ENCODE measurements at places on chromosomes 5 and 9.

- DNase-seq, result no peak
These were observed 79.6 kb downstream of the WNK2 start for GRCh38 chr9:93263334-93264229.

DNA sequence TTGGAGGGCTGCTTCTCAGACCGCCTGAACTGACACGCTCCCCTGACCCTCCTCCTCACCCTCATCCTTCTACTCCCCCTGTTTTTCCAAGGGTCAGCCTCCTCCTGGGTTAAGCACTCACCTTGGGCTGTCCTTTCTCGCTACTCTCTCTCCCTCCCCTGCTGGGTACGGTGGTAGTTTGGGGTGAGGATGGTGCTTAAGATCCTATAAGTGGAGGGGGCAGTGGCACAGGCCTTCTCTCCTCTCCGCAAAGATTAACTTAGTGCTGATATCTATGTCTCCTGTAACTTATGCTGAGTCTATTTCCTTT is 159.7 kb downstream of the SNCAIP start:
- no peak for DNase-seq

- DNase-seq, result no peak
These were observed 534.8 kb downstream of the PSAT1 start for GRCh38 chr9:78831726-78832125.

DNA sequence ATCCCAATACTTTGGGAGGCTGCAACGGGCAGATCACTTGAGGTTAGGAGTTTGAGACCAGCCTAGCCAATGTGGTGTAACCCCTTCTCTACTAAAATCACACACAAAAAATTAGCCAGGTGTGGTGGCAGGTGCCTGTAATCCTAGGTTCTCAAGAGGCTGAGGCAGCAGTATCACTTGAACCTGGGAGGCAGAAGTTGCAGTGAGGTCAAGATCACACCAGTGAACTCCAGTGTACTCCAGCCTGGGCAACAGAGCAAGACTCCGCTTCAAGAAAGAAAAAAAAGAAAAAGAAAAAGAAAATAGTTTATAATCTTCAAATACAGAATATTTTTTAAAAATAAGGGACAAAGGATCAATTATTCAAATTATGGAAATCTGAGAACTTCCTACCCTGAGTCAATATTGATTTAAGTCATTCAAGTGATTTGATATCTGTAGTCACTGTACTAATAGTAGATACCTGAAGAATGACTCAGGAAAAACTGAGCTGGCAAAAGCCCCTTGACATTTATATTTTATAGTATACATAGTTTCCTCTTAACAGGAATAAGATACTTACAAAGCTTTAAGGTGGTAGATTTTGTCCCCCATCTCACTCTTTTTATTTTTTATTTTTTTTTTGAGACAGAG is 61.8 kb downstream of the PTBP3 start:
- no peak for DNase-seq

GRCh38 chr9:95852059-95853032 is 23.1 kb upstream of the ERCC6L2 start:
- no peak for DNase-seq

DNA sequence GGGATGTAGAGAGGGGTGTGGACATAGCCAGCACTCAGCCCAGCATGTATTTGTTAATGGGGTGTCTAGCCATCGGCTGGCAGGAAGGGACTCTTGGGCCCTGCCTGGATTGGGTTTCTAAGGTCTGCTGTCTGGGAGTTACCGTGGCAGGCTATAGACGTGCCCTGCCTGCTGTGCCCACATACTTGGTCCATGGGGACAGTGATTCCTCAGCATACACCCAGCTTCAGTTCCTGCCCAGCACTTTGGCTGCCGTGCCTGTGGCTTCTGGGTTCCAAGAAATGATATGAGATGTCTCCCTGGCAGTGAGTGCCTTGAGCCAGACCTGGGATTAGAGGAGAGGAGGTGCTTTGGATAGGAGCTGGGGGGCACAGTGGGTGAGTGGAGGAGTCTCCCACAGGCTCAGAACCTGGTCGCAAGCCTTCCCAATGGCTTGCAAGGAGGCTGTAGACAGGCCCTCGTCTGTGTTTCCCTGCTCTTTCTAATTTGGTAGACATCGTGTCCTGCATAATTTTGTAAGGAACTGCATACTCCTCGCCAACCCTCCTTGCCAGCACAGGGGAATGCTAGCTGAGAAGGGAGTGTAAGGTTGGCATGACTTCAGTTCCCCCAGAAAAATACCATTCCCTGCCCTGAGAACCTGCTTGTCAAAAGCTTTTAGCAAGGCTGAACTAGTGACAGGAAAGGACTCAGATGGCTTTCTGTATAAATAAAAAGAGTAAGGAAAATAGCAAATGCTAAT is 287.9 kb downstream of the ZSWIM6 start:
- no peak for DNase-seq

GRCh38 chr9:94817291-94818177 is 91.0 kb downstream of the AOPEP start:
- no peak for DNase-seq

- no peak for DNase-seq
These were observed 63.2 kb upstream of the FSTL4 start for GRCh38 chr5:133675376-133676154.

DNA sequence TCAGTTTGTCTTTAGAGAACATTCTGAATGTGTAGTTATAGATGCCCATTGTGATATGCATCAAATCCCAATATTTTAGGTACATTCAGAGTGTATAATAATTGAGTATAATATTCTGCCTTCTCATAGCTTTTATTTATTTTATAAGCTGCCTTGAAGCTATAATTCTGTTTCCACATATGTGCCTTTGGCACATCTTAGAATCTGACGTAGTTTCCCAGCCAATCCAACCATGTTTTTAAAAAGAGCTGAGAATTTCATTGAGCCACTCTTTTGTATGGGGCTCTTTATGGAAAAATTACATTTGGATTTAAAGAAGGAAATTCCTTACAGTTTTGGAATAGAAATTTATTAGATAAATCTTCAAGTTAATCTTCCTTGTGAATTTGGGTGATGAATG is 65.4 kb downstream of the ADCY2 start:
- DNase-seq, result no peak

DNA sequence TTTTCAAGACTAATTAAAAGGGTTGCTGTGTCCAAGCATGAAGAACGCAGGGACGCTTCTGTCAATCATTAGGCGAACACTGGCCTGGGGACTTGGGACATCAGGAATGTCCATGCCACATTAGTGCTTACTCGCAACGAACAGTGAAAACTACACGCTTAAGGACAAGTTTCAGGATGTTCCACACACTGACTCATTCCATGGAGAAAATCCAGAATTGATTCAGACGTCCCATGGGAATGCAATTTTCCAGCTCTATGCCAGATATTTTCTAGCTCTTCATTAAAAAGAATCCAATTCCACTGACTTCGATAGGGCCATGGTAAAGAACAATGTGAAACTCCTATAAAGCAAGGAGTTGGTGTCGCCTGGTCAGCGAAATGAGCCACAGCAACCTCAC is 98.2 kb downstream of the CAMSAP1 start:
- no peak for DNase-seq

GRCh38 chr5:128920345-128921215 is 44.7 kb upstream of the SLC27A6 start:
- DNase-seq, result no peak

- no peak for DNase-seq
These were observed 2.8 kb upstream of the NKX2-5 start for GRCh38 chr5:173237875-173238220.

DNA sequence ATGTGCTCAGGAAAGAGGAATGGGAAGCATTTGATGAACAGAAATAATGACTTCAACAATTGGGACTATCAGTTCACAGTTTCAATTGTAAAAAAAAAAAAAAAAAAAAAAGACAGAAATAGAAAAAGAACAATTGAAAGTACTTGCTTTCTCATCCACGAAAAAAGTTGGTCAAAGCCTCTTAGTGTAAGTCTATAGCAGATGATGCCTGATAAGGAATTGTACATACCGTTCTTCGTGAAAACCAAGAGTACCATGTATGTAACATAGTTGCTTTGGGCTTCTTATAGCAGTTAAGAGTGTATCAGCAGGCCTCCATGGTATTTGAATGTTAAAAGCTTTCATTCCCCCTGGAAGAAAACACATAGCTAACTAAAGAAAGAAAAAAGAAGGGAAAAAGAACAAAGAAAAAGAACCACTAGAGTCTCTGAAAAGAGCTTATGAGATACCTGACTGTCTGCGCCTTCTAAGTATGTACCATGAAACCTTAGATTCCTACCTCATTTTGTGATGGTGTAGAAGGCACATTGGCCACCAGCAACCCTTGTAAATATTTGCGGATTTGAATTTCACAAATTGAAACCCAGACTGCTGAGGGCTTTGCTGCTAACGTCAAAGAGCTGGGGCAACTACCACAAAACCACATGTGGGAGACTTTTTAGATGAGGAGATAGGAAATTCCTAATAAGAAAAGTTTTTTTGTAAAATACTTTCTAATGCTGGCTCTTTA is 75.2 kb downstream of the TMC1 start:
- DNase-seq, result no peak

GRCh38 chr9:108710424-108710823 is 145.4 kb downstream of the ACTL7B start:
- no peak for DNase-seq

- DNase-seq, result no peak
These were observed 12.9 kb downstream of the ANKRD33B start for GRCh38 chr5:10576790-10577189.

GRCh38 chr5:92559331-92559730 is 1021.7 kb downstream of the NR2F1-AS1 start:
- DNase-seq, result no peak

- no peak for DNase-seq
These were observed 47.8 kb downstream of the PTTG1 start for GRCh38 chr5:160469156-160470144.

GRCh38 chr5:172488221-172488620 is 33.9 kb upstream of the SH3PXD2B start:
- DNase-seq, result no peak

GRCh38 chr5:93193431-93194347 is 387.3 kb downstream of the NR2F1-AS1 start:
- no peak for DNase-seq

GRCh38 chr9:113622600-113623400 is 159.3 kb downstream of the RGS3 start:
- peak; percentile 80 for DNase-seq

GRCh38 chr5:58401701-58402100 is 58.2 kb downstream of the PLK2 start:
- DNase-seq, result no peak

GRCh38 chr9:26462213-26462612 is 430.4 kb downstream of the CAAP1 start:
- no peak for DNase-seq

DNA sequence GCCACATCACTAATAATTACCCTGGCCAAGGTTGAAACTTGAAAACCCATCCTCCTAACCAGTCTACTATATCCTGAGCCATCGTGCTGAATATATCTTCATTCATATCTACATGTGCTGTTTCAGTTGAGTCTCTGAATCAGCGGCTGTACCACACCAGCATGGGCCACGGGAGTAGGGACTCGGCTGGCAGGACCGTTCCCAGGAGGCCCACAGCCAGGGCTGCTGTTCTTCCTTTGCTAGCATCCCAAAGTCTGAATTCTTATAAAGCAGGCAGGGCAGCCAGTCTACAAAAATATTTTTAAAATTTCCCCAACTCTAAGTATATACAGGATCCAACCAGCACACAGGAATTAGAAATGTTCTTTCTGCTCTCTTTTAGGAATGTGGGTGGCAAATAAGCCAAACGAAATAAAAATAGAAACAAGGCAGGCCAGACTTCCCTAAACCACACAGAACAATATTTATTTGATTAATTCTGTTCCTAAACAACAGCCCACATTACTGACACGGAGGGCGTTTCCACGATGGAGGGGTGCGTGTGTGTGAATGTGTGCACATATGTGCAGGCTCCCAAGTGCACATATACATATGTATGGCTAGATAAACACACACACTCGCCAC is 42.8 kb upstream of the EQTN start:
- no peak for DNase-seq

Data from stimulated activated CD4-positive, alpha-beta T cell treated with anti-CD3 and anti-CD28 coated beads, TNF-alpha, amount 100 ng/mL, for 24 hours (primary cell).